Kidney epithelial cell (primary cell): ENCODE measurements at places on chromosomes 2 and 18.
A peak's percentile ranks its signal among the peaks of the same experiment; 100 is the strongest.

- DNase-seq, result no peak
Observed at GRCh38 chr2:232162187-232162586, 200.7 kb downstream of the DIS3L2 start.

DNA sequence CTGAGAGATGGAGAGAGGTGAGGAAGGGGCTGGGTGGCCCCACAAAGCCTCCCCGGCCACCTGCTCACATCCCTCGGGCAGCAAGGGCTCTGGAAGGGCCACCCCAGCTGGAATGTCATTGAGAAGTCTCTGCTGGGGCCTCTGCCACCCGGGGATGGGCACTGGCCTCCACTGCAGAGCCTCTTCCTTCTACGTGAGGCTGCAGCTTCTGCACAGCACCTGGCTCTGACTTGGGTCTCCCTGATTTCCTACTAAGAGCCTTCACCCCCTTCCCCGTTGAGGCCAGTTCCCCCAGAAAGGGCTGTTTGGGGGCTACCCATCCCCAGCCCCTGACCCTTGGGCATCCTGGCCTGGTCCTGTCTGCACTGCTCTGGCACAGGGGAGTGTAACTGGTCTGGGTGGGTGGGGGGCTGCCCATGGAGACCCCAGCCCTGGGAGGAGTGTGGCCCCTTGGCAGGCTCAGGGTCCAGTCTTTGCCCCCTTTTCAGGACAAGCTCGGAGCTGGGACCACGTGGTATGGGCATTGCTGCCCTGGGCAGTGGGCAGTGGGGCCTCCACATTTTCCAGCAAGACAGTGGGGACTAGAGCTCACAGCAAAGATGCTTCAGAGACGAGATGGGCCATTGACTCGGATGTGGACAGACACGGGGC is 5.6 kb downstream of the PDCD1 start:
- DNase-seq, result no peak

- DNase-seq, result no peak
Observed at GRCh38 chr2:17052001-17052400, 386.4 kb upstream of the CYRIA start.

DNA sequence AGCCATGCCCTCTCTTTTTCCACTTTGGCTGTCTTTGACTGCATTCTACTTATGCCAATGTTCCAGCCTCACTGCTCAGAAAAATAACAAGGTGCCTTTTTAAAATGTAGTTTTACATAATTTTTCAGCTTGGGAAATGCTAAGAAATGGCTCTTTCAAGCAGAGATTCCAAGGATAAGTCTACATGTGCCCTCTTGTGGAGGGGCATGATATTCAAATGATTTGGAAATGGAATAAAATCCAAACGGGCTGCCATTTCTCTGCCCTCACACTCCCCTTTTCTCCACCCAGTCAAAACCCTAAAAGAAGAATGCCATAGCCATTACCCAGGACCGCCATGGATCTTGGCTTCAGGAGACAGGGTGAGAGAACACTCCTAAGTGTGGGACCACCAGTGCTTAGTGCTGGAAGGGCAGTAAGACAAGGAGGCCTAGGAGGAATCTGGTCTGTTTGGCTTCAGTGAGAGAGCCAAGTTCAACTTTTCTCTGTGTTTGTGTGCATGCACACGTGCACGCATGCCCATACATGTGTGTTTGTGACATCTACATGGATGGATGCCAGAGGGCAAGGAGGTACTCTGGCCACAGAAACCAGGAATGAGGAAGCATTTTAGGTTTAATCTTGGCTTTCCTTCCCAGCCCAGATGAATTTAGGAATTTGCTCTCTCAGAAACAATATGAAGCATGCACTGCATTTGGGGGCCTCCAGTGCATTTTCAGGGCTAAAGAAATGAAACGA is 174.0 kb upstream of the SLC14A2 start:
- DNase-seq, result no peak

DNA sequence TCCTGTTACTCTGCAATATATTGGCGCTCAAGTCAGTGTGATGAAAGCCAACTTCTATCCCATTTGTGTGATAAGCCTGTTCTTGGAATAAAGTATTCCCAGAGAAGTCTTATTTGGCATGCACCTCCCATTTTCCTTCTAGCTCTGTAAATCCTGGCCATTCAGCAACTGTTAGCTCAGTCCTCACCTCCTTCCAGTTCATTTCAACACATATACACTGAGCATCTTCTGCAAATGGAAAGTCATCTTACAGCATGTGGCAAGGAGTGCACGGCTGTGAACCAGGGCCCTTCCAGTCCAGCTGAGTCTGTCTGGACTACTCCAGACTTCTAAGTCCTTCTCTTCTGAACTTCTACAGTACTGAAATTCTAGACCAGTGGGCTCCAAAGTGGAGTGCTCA is 53.1 kb downstream of the SPATS2L start:
- no peak for DNase-seq

GRCh38 chr2:28538652-28539051 is 42.8 kb downstream of the PLB1 start:
- DNase-seq, result no peak

DNA sequence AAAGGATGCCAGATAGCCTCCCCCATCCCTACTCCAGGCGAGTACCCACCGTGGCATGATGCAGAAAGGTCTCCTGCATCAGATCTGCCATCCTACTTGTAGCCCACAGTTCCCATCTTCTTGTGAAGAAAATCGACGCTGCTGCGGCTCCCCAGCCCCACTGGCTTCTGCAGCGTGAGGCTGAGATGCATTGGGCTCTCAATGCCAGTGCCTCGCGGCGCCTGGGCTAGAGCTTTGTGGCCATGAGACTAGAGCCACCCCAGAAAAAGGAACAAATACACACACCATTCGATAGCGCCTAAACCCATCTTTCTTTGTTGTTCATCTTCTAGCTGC is 2.8 kb downstream of the NOL4 start:
- no peak for DNase-seq

- DNase-seq, result no peak
Observed at GRCh38 chr2:197426723-197427603, 7.9 kb downstream of the SF3B1 start.

- DNase-seq, result no peak
Observed at GRCh38 chr2:31200972-31201371, 16.3 kb downstream of the CAPN14 start.

GRCh38 chr2:213237787-213238186 is 46.5 kb upstream of the SPAG16 start:
- no peak for DNase-seq

GRCh38 chr2:201070948-201071478 is 458 bp downstream of the HYCC2 start:
- DNase-seq, result no peak

- no peak for DNase-seq
Observed at GRCh38 chr2:127302168-127302567, 8.2 kb upstream of the ERCC3 start.

GRCh38 chr2:46328291-46328690 is 31.1 kb downstream of the EPAS1 start:
- DNase-seq, result no peak

- DNase-seq, result no peak
Observed at GRCh38 chr18:56647071-56647470, 4.1 kb upstream of the WDR7 start.

GRCh38 chr2:62974999-62975398 is 75.6 kb upstream of the OTX1 start:
- DNase-seq, result no peak

- DNase-seq, result no peak
Observed at GRCh38 chr18:35268821-35269220, 21.2 kb downstream of the ZSCAN30 start.

DNA sequence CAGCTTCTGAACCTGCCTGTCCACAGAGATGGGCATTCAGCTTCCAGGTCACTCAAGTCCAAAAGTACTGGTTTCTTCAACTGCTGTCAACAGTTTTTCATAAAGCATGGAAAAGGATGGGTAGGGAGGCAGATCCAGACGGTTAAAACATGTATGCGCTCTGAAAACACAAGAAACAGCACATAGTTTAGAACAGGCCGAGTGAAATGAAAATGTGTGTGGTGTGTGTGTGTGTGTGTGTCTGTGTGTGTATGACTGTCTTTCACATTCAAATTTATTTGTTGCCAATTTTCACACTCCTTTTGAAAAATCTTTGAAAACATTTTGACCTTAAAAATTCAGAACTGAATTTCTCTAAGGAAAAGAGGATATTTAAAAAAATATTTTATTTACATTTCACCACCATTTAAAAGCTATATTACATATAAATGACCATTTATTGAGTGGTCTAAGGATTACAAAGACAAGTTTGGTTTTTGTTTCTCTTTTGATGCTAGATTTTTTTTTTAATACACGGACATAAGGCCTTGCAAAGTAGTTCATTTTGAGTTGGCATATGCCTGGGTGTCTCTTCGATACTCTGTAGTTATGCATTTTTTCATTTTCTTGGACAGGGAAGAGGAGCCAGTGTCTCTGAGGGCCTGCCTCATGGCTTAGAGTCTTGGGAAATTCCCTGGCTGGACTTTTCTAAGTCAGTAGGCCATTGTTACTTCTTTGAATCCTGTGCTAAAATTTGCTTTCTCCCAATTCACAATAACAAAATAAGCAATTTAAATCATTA is 30.0 kb upstream of the STK17B start:
- no peak for DNase-seq

DNA sequence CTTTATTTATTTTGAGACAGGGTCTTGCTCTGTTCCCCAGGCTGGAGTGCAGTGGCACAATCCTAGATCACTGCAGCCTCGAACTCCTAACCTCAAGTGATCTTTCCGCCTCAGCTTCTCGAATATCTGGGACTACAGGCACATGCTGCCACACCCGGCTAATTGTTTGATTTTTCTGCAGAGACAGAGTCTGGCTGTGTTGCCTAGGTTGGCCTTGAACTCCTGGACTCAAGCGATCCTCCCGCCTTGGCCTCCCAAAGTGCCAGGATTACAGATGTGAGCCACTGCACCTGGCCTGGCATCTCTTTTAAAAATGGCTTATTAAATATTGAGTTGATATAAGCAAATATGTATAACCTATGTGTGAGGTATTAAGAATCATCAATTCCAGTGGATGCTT is 209.5 kb downstream of the FAM210A start:
- DNase-seq, result no peak

DNA sequence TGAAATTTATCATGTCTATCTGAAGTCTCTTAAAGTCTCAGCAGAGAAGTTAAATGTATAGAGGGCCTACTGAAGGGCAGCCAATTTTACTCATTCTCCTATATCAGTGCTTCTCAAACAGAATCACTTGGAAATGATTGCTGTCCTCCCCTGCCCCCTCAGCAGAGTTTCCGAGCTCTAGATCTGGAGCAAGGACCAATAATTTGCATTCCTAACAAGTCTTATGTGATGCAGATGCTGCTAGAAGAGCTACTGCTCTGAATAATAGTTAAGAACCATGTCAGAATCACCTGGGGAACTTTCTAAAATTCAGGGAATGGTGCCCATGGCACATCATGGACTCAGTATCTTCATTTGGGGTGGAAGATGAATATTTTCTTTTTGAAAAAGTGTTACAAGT is 105.6 kb upstream of the EPHA4 start:
- no peak for DNase-seq

- DNase-seq, result no peak
Observed at GRCh38 chr2:74092275-74092674, 55.4 kb downstream of the BOLA3 start.

GRCh38 chr2:55165626-55166025 is 66.5 kb downstream of the CLHC1 start:
- DNase-seq, result no peak

- no peak for DNase-seq
Observed at GRCh38 chr18:11368020-11368419, 218.7 kb upstream of the PIEZO2 start.

DNA sequence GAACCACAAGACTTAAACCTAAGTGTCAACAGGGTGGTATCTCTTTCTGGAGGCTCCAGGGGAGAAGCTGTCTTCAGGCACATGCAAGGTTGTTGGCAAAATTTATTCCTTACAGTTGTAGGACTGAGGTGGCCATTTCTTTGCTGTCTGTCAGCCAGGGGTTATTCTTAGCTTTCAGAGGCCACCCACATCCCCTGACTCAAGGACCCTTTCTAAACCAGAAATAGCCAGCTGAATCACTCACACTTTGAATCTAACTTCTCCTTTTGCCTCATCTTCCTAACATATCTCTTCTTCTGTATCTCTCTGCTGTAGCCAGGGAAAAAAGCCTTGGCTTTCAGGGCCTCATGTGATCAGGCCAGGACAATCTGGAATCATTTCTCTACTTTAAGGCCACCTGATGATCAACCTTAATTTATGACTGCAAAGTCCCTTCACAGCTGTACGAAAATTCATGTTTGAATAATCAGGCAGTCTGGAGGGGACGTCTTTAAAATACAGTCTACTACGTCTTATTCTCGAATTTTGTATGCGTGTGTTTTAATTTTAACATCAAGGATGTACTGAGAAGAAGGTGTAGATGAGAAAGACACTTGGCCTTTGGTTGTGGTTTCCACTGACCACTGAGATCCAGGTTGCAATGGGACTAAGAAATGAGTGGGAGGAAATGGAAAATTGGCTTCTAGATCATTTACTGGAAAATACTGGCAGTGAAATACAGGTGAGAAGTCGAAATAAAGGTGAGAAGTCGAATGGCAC is 90.4 kb downstream of the DOCK10 start:
- no peak for DNase-seq

DNA sequence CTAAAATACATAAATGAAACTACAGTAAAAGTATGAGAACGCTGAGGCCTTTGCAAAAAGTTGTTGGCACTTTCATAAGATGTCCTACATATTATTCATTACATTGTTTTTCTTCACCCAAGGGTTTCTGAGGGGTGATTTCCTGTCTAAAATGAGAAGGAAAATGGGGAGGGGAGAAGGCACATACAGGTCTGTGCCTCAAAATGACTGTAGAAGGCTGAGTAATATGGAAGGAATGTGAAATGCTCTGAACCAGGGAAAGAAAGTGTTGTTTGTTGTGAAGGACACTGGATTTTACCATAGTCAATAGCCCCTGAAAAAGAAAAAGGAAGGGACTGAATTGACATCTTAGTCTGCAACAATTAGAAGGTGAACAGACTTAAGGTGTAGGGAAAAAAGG is 99.5 kb upstream of the RNF152 start:
- peak; percentile 65 for DNase-seq

GRCh38 chr2:145329971-145330370 is 810.1 kb upstream of the ZEB2 start:
- DNase-seq, result peak; percentile 21

DNA sequence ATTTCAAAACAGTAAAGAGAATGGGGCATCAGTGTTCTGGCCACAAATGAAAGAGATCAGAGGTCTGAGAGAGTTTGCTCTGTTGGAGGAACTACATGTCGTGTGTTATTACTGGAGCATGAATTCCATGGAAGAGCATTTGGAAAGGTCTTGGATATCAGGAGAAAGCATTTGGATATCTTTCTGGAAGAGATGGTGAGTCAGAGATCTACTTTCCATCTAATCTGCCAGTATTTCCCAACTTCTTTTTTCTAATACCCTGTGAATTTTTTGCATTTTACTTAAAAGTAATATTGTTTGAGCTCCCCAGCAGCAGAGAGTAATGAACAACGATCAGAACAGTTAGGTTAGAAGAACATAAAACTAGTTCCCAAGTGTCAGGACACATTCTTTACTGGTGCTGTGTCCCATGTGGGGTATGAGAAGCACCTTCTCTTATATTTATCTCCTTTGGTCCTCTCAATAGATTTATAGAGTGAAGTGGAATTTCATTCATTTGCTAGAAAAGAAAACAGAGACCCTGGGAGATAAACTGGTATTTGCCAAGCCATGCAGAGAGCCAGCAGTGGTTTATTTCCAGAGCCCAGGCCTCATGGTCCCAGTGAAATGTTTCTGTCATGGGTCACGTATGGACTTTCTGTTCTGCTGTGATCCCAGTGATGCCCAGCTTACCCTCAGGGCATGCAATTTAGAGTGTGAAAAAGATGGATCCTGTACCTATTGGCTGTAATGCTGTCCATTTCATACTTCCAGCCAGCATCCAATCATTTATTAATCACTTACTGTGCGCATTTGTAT is 130.8 kb upstream of the NT5C1B start:
- DNase-seq, result peak; percentile 9

GRCh38 chr2:152337511-152337903 is 2.5 kb downstream of the FMNL2 start:
- no peak for DNase-seq
